Cardiac fibroblast (primary cell): ENCODE measurements at places on chromosomes 16 and 17.

GRCh38 chr16:81926036-81926435 lies 85.2 kb downstream of the SDR42E1 start:
- DNase-seq, result no peak

- DNase-seq, result no peak
These were observed 1.2 kb upstream of the CDIPT start for GRCh38 chr16:29864205-29864604.

GRCh38 chr17:42553161-42553818 lies 567 bp downstream of the HSD17B1 start:
- peak; percentile 65 for DNase-seq

DNA sequence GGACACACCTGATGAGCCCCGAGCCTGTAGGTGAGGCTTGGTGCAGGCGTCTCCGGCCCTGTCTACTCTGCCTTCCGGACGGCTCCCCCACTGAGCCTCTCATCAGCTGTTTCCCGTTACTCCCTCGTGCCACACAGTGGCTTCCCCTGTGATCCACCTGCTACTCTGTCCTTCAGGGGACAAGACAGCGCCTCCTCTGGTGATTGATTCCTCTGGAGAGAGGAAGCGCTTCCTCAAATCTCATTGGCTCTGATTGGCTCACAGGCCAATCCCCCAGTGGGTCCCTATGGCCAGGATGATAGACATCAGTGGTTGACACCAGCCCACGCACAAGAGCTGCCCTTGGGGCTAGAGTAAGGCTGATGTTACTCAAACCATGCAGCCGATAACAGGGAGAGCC lies 24.0 kb downstream of the RNF213 start:
- DNase-seq, result no peak

GRCh38 chr16:6482696-6483468 lies 849.8 kb upstream of the RBFOX1 start:
- DNase-seq, result no peak

DNA sequence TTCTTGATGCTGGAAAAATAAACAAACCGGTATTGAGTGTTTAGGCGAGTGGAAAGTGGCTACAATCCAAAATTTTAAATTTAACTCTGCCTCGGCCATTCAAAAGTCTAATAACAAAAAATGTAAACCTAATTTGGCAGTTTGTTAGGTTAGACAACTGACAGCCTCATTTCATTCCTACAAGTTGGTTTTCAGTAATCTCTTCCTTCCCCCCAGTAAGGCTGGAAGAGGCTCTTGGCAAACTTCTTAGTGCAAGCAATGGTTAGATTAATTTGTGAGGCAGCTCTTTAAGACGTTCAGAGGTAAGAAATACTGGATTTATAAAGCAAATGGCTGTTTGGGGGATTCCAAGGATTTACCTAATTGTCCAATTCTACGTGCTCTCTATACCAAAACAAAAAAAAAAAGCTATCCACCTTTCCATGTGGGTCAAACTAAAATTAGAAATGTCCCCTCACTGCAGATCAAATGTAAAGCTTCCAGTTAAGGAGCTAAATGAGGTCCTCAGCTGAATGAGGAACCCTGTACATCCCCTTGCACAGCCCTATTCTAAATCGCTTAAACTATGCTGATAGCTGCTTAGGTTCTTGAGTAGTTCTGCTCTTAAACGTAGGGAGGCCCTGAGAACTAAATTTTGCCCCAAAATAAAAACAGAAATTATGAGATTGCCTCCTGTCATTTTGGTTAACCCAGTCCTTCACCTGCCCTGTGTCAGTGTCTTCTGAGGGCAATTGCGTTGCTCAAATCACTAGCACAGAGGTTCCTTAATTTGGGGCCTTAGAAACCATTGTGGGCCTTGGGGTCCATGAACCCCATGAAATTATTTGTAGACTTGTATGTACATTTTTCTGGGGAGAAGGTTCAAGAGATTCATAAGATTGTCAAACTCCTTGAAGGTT lies 2.9 kb downstream of the HEXIM1 start:
- DNase-seq, result peak; percentile 16

- peak; percentile 12 for DNase-seq
These were observed 13.0 kb upstream of the DHRS11 start for GRCh38 chr17:36578671-36579070.

GRCh38 chr16:51355195-51355594 lies 204.1 kb upstream of the SALL1 start:
- no peak for DNase-seq

GRCh38 chr17:4444782-4445473 lies 11.2 kb downstream of the SPNS3 start:
- DNase-seq, result peak; percentile 37

DNA sequence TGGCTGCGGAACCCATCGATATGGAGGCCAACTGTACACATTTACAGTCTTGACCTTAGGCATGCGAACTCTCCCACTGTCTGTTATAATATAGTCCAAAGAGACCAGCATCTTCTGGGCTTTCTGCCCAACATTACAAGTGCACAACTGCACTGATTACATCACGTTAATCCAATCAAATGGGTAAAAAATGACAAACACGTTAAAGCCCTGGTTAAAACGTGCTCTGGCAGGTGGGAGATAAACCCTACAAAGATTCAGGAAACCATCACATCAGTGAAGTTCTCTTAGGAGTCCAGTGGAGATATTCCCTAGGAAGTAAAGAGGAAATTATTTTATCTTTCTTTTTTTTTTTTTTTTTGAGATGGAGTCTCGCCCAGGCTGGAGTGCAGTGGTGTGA lies 23.7 kb upstream of the XYLT2 start:
- no peak for DNase-seq

DNA sequence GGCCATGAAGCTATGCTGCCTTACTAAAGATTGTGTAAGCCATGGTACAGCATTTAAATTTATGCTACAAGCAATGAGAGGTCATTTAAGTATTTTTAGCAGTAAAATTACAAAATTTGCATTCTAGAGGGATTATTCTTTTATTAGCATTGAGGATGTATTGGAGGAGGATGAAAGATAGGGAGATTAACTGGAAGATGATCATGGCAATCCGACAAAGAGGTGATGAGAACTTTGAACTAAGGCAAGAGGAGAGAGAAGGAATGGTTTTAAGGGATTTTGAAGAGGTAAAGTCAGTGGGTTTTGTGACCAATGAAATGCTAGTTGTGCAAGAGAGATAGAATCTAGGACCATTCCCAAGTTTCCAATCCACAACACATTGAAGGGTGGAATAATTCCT lies 129.9 kb downstream of the SNX11 start:
- no peak for DNase-seq

DNA sequence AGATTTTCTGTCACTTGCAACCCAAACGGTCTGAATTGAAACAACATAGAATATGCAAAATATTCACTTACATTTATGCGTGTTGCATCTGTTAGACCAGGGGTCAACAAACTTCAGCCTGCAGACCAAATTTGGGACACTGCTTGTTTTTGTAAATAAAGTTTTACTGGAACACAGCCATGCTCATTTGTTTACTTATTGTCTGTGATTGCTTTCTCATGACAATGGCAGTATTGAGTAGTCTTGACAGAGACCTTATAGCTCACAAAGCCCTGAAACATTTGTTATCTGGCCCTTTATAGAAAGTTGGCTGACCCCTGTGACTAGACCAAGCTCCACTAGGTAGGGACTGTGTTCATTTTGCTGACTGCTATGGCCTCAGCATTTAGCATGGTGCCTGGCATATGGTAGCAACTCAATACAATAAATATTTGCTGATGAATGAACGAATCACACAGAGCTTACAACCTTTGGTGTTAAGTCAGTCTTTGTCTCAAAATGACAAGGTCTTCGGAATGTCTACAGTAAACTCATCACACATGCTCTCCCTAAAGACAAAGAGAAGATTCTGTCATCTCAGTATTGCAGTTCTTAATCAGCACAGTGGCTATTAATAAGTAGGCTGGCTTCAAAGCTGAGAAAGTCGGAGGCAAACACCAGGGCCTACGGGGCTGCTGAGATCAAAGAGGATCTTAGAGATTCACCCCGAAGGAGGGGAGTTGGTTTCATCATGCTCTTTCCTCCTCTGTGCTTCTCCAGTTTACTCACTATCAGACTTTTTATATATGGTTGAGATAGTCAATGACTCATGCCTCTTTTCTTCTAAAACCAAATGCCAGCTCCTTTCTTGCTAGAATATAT lies 95.2 kb upstream of the AXIN2 start:
- peak; percentile 31 for DNase-seq

- DNase-seq, result no peak
These were observed 79.8 kb downstream of the ARHGAP17 start for GRCh38 chr16:24935336-24935735.

DNA sequence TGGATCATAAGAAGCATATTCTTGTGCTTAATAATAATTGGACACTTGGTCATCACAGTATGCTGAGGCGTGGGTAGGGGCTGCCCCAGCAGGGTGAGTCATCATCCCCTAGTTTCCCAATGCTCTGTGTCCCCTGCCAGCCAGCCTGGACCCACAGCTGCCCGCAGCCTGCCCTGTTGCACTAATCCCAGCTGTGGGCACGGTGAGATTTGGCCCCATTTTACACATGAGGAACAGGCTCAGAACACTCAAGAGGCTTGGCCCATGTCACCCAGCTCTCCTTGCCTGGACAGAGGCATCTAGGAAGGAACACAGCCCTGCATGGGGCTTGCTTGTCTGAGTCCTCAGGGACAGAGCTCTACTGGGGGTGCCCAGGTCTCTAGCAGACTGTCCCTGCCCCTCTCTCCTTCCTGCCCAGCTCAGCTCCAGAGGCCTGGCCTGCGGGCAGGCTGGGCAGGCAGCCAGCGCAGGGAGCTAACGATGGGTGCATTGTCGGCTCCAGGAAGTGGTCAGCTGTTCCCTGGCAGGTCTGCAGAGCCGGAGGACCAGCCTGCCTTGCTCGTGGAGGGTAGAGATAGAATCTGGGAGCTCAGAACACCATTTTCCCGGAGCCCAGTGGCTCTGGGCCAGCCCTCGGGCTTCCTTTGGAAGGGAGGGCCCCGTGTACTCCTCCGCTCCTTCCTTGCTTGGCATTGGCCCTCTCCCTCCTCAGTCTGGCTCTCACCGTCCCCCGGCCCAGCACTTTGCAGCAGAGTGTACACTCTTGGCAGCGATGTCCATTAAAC lies 189.4 kb downstream of the RAB11FIP4 start:
- DNase-seq, result peak; percentile 97

- no peak for DNase-seq
These were observed 116.6 kb downstream of the SMG6 start for GRCh38 chr17:2186937-2187336.

- DNase-seq, result peak; percentile 46
These were observed 18.5 kb upstream of the KCTD5 start for GRCh38 chr16:2663553-2664546.

- no peak for DNase-seq
These were observed 6.3 kb downstream of the ATP2A3 start for GRCh38 chr17:3957735-3958599.

- no peak for DNase-seq
These were observed 43.2 kb upstream of the PABPN1L start for GRCh38 chr16:88909431-88910210.

DNA sequence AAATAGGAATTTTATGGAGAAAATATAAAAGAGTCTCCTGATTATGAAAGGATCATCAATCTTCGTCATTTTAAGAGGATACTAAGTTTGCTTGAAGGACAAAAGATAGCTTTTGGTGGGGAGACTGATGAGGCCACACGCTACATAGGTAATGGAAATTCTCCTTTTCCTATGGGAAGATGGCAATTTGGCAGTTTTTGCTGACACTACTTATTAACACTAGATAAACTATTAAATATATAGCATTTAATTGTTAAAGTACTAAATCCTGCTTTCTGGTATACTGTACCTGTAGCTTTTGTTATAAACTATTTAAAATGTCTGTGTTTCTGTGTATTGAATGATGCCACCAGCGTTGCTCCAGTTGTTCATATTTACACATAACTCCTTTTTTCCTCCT lies 12.6 kb downstream of the ALDH3A2 start:
- no peak for DNase-seq

DNA sequence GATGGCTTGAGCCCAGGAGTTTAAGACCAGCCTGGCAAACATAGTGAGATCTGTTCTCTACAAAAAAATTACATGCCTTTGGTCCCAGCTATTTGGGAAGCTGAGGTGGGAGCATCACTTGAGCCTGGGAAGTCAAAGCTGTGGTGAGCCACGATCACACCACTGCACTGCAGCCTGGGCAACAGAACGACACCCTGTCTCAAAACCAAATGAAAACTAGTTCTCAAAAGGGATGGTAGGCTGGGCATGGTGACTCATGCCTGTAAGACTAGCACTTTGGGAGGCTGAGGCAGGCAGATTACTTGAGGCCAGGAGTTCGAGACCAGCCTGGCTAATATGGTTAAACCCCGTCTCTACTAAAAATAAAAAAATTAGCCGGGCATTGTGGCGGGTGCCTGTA lies 31.1 kb downstream of the PPM1D start:
- DNase-seq, result no peak

GRCh38 chr16:9441012-9441411 lies 349.6 kb downstream of the HAPSTR1 start:
- DNase-seq, result no peak

DNA sequence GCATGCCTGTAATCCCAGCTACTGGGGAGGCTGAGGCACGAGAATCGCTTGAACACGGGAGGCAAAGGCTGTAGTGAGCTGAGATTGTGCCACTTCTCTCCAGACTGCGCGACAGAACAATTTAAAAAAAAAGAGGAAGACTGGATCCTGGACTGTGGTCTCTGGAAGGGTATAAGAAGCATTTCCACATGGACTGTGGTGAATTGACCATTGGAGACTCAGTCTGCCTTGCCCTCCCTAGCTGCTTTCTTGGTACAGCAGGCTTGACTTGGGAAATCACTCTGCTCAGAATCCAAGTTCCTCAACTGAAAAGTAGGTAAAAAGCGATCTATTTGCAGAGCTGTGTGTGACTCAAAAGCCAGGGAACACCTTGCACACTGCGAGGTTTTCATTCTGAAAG lies 1.0 kb upstream of the MGRN1 start:
- DNase-seq, result no peak

DNA sequence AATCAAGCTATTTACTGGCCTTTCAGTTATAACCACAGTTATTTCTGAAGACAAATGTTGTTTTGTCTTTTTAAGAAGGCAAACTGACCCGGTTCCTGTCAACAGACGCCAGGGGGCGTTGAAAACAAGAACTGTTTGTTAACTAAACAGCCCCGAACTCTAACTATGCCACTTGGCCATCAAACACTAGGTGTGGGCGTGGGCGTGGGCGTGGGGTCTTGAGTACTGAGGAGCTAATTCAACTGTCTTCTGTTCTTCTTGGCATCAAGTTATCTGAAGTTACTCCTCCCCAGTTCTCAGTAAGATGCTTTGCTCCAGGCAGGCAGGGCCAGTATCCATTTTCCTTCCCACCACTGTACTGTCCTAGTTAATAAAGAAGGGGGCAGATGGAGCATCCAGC lies 63.3 kb upstream of the MTMR4 start:
- peak; percentile 72 for DNase-seq

- DNase-seq, result peak; percentile 48
These were observed 60.9 kb downstream of the RPTOR start for GRCh38 chr17:80605326-80606066.

- DNase-seq, result no peak
These were observed 11.6 kb downstream of the GLIS2 start for GRCh38 chr16:4327386-4328045.

- DNase-seq, result peak; percentile 72
These were observed 1.8 kb upstream of the HELZ start for GRCh38 chr17:67246653-67247415.

GRCh38 chr16:1713933-1714332 lies 7.9 kb downstream of the MAPK8IP3 start:
- no peak for DNase-seq
